Midbrain (tissue), 1 donor: ENCODE measurements at places on chromosomes 7 and 10.

DNA sequence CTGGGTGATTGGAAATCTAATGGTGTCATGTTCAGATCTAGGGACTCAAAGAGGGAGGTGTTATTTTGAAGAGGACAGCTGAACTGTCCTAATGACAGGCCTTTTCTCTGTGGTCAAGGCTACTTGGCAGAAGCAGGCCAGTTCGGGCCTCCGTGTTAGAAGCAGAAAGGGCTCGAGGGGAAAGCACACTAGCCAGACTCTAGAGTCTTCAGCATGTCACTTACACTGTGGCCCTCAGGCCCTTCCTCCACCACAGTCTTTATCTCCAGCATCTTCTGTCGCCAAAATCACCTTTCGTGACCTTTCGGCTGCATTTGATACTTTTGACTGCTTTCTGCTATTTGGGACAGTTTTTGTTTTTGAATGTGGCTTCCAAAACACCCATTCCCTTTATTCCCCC lies 123.3 kb downstream of the CNNM2 start:
- no peak for DNase-seq

DNA sequence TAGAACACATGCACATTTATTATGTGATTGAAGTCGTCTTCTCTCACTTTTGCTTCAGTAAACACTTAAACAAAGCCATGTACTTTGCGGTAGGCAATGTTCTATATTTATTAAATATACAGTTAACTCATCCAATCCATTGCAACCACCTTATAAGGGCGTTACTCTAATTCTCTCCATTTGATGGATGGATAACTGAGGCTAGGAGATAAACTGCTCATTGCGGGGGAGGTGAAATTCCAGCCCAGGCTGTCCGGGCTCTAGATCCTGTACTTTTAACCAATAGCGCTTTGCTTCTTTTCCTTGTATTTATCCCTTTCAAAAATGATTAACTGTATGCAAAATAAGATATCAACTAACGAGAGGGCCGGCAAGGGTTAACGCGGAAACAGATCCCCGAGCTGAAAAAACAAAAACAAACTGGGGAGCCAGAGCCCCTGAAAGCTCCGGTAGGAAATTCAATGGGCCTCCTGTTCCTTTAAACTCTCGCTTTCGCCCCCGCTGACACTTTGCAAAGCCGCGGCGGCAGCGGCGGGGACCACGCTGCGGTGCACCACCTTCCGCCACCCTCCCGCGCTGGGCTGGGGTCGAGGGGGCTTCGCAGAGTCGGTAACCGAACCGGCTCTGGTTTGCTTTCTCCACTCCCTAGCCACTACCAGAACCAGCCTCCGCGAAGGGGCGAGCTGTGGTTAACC lies 1.0 kb upstream of the PLXDC2 start:
- no peak for DNase-seq

DNA sequence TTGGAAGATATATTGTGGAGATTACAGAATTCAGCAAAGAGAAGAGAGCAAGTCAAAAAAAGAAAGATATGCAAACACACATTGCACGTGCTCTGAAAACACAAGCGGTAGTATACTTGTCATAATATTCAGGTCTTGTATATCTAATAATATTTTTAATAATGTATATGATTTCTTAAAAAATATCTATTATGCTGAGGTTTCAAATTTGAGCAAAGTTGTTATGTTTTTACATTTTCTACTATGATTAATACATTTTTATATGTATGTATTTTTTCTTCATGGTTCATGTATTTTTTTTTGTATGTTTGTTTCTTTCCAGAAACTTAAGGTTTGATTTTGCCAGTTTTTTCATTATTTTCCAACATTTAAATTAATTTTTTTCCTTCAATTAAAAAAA lies 752.4 kb upstream of the VSTM2A start:
- DNase-seq = no peak

DNA sequence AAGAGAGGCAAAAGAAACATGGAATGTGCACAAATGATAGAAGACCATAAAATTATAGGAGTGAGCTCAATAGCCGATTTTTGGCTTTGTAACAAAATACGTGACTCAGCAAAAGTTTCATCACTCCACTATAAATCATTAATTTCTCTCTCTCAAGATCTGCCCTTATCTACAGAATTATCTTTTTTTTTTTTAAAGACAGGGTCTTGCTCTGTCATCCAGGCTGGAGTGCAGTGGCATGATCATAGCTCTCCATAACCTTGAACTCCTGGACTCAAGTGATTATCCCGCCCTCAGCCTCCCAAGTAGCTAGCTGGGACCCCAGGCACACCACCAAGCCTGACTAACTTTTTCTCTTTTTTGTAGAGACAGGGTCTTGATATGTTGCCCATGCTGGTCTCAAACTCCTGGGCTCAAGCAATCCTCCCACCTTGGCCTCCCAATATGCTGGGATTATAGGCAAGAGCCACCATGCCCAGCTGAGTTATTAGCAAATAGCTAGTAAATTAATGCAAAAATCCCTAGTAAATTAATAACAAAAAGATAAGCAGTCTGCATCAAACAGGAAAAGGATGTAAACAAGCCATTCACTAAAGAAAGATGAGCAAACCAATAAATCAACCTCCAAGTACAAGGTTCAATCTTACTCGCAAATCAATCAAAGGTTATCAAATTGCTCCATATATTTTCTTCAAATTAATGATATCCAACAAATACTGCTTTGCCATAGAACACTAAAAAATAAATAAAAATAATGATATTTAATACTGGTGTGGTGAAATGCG lies 450.7 kb downstream of the PARD3 start:
- no peak for DNase-seq
